ENCODE measurements at places on chromosomes 1 and 21. TPM values are rescaled to one million over a fixed set of nuclear protein-coding genes. Genes with fewer than 3 reads are reported as not detected.

GRCh38 chr1:167057241-167057688, 32.9 kb downstream of the GPA33 start:
- no peak overlapping the region for H3K4me3 ChIP-seq
- H3K27me3 ChIP-seq: no peaks in the 10 kb centered on the region
- DNase-seq: no peak

Gene LAMC1
- total RNA-seq: 288 TPM

Gene SELL
- 0.71 TPM for total RNA-seq

- no peak overlapping the region for H3K27ac ChIP-seq
- H3K36me3 ChIP-seq: no peaks in the 10 kb centered on the region
- no peaks in the 10 kb centered on the region for H3K27me3 ChIP-seq
- H3K4me1 ChIP-seq: no peaks in the 10 kb centered on the region
- DNase-seq: no peak
Measured at GRCh38 chr1:92409946-92410549, 76.7 kb downstream of the GFI1 start.

GRCh38 chr1:32761253-32761877, 55.8 kb downstream of the YARS1 start:
- no peaks in the 10 kb centered on the region for H3K36me3 ChIP-seq
- H3K27me3 ChIP-seq: no peaks in the 10 kb centered on the region
- peaks cover 40% of the 10 kb centered on the region for H3K4me1 ChIP-seq
- H3K27ac ChIP-seq: peak overlapping the region; percentile 80
- no peak overlapping the region for H3K4me3 ChIP-seq
- DNase-seq: no peak

Gene LRRC47
- 26.7 TPM for total RNA-seq

- H3K36me3 ChIP-seq: no peaks in the 10 kb centered on the region
- H3K27me3 ChIP-seq: no peaks in the 10 kb centered on the region
- H3K4me1 ChIP-seq: no peaks in the 10 kb centered on the region
- no peak overlapping the region for H3K27ac ChIP-seq
Measured at GRCh38 chr1:7233646-7234470, 448.6 kb downstream of the CAMTA1 start.

Gene FNDC10
- 1.1 TPM for total RNA-seq

- no peak overlapping the region for H3K4me3 ChIP-seq
- H3K36me3 ChIP-seq: no peaks in the 10 kb centered on the region
- no peak overlapping the region for H3K27ac ChIP-seq
- no peak for DNase-seq
Measured at GRCh38 chr1:201324821-201325677, 41.7 kb downstream of the PKP1 start.

- no peak overlapping the region for H3K4me3 ChIP-seq
- H3K27ac ChIP-seq: no peak overlapping the region
- no peaks in the 10 kb centered on the region for H3K4me1 ChIP-seq
Measured at GRCh38 chr21:27536319-27536718, 569.4 kb upstream of the ADAMTS5 start.

- H3K27me3 ChIP-seq: no peaks in the 10 kb centered on the region
- H3K27ac ChIP-seq: no peak overlapping the region
- DNase-seq: no peak
Measured at GRCh38 chr1:247908766-247909165, 11.3 kb upstream of the OR2T8 start.

Gene SLC35F3
- 0.54 TPM for total RNA-seq

Measured in sigmoid colon (tissue), 7 donors.